ENCODE measurements at places on chromosomes 1 and 21.

GRCh38 chr1:215192306-215192705 lies 109.8 kb downstream of the KCNK2 start:
- peak; percentile 35 for DNase-seq

DNA sequence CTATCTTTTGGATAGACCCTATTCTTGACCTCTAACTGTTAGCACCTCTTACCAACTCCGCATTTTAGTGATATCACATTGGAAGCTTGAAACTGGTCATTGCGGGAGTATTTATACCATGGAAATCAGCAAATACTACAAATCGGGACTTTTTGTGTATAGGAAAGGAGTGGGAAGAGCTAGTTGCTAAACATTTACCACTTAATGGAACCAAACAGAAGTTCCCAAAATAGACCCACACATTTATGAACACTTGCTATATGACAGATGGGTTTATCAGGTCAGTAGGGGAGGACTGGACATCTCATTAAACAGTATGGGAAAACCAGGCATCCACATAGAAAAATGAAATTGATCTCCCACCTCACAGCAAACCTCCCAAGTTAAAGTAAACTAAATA lies 29.4 kb downstream of the PHC2 start:
- no peak for DNase-seq

- no peak for DNase-seq
Observed at GRCh38 chr1:26023826-26024225, 2.3 kb downstream of the EXTL1 start.

- no peak for DNase-seq
Observed at GRCh38 chr1:201568859-201569294, 29.9 kb downstream of the NAV1 start.

GRCh38 chr1:219412772-219413171 lies 200.1 kb downstream of the ZC3H11B start:
- peak; percentile 55 for DNase-seq

DNA sequence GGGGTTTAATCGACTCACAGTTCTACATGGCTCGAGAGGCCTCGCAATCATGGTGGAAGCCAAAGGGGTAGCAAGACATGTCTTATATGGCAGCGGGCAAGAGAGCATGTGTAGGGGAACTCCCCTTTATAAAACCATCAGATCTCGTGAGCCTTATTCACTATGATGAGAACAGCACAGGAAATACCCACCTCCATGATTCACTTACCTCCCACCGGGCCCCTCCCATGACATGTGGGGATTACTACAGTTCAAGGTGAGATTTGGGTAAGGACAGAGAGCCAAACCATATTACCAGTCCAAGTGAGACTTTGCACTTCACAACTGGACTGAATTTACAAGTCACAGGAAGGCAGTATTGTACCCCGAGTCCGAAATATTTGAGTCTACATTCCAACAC lies 73.9 kb upstream of the ANGPTL1 start:
- DNase-seq: no peak

GRCh38 chr1:183711741-183712361 lies 58.7 kb upstream of the APOBEC4 start:
- DNase-seq: peak; percentile 71

DNA sequence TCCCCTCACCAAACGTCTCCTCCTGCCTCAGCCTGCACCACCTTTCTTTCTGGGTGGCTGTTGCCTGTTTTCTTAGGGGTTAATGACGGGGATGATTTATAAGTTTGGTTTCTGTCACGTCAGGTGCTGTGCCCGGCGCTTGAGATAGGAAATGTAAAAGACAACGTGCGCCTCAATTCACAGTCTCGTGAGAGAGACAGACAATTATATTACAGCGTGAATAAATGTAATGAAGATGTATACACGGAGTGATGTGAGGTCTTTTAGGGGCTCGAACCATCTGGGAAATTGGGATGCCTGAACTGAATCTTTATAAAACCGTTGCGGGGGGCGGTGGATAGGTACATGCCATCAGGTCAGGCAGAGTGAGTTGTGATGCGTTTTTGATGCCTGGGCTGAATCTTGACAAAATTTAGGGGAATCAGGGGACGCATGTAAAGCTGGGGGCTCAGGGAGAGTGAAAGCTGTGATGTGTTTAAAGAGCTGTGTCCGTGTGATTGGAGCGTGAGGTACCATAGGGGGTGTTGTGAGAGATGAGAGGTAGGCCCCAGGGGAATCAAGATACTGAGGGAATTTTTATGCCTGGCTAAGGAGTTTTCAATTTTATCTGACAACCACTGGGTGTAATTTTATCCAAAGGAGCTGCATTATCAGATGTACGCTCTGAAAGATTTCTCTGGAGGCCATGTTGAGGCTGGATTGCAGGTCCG lies 831 bp downstream of the TIPRL start:
- DNase-seq: peak; percentile 38

- peak; percentile 93 for DNase-seq
Observed at GRCh38 chr1:18922319-18922726, 20.0 kb upstream of the ALDH4A1 start.

- no peak for DNase-seq
Observed at GRCh38 chr21:24636696-24637095, 970.6 kb downstream of the MRPL39 start.

GRCh38 chr1:24692351-24692980 lies 49.4 kb downstream of the SRRM1 start:
- no peak for DNase-seq

DNA sequence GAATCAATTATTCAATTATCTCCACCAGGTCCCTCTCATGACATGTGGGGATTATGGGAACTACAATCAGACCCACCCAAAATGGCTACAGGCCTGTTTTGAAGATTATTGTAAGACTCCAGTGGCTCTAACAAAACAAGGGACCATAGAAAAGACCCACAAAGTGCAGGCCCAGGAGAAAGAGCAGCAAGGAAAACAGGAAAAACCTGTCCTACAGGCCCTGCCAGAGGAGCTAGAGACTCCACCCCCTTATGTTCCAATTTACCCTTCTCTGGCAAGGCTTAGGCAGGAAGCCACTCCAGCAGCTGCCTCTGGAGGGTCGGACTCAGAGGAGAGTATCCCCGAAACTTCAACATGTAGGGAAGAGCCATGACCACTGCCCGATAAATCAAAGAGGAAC lies 96.5 kb downstream of the LIPI start:
- no peak for DNase-seq

GRCh38 chr1:216640100-216640499 lies 83.1 kb downstream of the ESRRG start:
- DNase-seq: no peak

DNA sequence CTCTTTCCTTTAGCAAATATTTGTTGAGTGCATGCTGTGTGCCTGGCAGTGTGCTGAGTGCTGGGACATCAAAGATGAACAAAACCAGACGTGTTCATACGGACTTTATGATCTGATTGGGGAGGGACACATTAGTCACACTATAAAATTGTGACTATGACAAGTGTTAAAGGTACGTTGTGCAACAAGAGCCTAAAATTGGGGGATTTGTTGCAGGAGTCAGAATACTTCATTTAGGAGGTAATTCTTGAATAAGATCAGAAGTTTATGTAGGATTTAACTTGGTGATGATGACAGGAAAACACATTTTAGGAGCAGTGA lies 29.6 kb downstream of the B3GALT2 start:
- DNase-seq: peak; percentile 24

- no peak for DNase-seq
Observed at GRCh38 chr1:203511930-203512329, 18.0 kb downstream of the OPTC start.

- DNase-seq: no peak
Observed at GRCh38 chr1:235930543-235930942, 63.8 kb upstream of the LYST start.

DNA sequence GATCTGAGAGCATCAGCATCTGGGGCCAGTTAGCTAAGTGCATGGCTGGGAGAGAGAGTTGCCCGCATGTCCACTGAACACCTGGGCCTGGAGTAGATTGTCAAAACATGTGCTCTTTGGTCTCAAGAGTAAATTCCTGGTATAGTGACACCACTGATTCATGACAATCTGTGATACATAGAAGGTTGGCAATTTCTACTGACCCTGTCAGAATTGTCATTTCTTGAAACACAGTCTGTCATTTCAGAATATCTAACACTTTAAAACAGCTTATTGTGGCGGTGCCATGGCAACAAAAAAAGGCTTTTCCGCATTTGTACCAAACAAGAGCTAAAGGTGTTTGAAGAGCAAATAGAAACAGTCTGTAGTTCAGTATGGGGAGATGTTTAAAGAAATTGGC lies 186.4 kb upstream of the FAM78B start:
- DNase-seq: no peak

- no peak for DNase-seq
Observed at GRCh38 chr1:2099886-2100779, 49.9 kb downstream of the PRKCZ start.

DNA sequence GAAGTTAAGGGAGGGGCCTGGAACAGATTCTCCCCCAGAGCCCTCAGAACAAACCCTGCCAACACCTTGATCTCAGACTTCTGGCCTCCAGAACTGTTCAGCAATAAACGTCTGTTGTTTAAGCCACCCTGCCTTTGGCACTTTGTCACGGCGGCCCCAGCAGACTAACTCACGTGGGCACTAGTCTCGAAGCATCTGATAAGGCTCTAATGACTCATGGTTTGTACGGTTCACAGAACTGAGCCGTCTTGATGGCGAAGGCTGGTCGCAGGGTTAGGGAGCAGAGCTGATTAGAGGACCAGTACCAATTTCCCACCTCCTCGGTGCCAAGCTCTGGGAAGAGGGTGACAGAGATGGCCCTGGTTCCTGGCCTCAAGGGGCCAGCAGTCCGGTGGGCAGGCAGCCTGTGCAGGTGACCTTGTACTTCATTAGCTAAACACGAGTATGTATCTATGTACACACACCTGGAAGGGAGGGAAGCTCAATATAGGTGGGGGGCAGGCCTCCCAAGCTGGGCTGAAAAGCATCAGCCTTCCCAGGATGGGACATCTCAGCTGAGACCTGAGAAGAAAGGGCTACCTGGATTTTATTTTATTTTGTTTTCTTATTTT lies 112.8 kb downstream of the MRPS6 start:
- DNase-seq: no peak

GRCh38 chr1:47367651-47368050 lies 34.1 kb downstream of the CMPK1 start:
- no peak for DNase-seq

- DNase-seq: no peak
Observed at GRCh38 chr1:240739754-240740153, 127.8 kb upstream of the GREM2 start.

- DNase-seq: no peak
Observed at GRCh38 chr1:19646377-19647319, 2.5 kb downstream of the NBL1 start.

DNA sequence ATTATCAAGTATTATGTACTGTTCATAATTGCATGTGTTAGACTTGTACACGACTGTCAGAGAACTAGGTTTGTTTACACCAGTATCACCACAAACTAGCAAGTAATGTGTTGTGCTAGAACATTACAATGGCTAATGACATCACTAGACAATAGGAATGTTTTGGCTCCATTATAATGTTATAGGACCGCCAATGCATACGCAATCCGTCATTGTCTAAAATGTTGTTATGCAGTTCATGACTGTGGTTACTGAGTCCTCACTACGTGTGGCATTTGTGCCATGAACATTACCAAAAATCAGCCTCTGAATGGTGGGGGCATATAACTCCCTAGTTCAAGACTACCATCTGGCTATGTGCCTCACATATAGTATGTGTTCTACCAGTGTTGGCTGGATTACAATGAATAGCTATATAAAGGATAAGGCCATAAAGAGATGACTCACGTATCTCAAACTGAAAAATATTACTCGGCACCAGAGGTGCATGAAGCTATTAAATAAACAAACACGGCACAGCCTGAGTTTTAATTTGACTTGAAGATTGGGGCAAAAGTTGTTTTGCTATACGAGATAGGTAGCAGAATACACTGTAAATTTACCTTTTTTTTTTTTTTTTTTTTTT lies 89.1 kb upstream of the COL24A1 start:
- DNase-seq: no peak

DNA sequence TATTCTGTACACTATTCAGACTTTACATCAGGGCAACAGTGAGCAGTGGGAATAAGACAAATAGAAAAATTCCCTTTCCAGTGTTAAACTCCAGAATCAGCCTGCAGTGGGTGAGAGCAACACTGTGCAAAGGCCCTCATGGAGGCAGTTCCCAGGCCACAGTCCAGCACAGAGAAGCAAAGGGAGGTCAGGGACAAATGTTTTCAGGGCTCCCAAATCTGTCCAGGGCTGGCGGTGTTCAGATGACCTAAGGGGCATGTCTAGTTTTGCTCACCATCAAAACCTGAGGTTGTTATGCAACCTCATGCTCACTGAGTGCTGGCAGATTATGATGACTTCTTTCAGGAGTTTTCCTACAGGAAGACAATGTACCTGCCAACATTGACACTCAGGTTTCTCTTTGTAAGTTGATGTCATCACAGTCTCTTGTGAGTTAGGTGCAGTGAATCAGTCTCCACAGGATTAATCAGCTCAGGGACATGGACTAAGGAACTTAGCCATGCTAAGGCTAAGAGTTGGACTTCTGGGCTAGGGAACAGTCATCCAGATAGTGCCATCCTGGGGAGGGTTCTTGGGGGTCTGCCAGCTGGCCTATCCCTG lies 3.6 kb upstream of the LCE5A start:
- no peak for DNase-seq

DNA sequence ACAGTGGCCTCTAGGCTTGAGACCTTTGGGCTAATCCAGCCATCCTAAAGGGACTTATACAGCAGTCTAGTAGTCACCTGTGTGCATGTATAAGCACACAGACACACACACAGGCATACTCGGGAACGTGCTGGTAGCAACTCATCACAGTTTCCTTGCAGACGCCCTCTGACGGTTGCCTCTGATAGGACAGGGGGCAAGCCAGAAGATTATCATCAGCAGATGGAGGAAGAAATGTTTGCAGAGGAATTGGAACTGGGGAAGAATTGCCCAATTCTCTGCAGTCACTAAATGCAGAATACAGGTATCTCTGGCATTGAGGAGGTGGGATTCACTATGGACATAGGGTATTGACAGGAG lies 222.2 kb downstream of the C1orf94 start:
- DNase-seq: no peak

GRCh38 chr1:71994646-71995045 lies 287.7 kb downstream of the NEGR1 start:
- no peak for DNase-seq

GRCh38 chr1:178664278-178664677 lies 60.8 kb upstream of the RALGPS2 start:
- DNase-seq: no peak
